ENCODE measurements at places on chromosomes 4 and X. TPM values are rescaled to one million over a fixed set of nuclear protein-coding genes. Genes with fewer than 3 reads are reported as not detected.

TMEM192 gene
- total RNA-seq, result 10.0 TPM

- DNase-seq, result no peak
- no peak overlapping the region for H3K4me3 ChIP-seq
- no peak overlapping the region for H3K27ac ChIP-seq
- no peaks in the 10 kb centered on the region for H3K4me1 ChIP-seq
Observed at GRCh38 chr4:52729586-52729985, 21.6 kb downstream of the ERVMER34-1 start.

VSIG1 gene
- not detected for total RNA-seq

GRCh38 chrX:49184294-49185281 is 1.6 kb downstream of the PRICKLE3 start:
- DNase-seq, result peak; percentile 79
- H3K27ac ChIP-seq, result peak overlapping the region; percentile 89

- H3K27me3 ChIP-seq, result no peaks in the 10 kb centered on the region
- DNase-seq, result no peak
- no peak overlapping the region for H3K4me3 ChIP-seq
Observed at GRCh38 chr4:147816382-147817254, 84.7 kb downstream of the ARHGAP10 start.

CCDC120 gene
- total RNA-seq, result 4.5 TPM

DNA sequence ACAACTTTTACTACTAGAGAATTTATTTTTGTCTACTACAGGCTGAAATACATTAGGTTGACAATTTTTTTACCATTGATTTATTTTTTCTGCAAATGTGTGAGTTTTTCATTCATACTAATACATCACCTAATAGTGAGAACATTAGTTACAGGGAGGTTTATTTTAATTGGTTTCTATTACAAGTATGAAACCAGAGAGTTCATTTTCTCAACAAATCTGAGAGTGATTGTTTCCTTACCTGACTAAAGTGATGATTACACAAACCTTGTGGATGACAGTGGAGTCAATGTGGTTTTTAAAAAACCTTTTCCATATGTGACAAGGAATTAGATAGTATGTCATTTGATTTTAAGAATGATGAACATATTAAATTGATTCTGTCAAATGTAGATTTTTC is 227.4 kb downstream of the PALLD start:
- H3K27ac ChIP-seq, result no peak overlapping the region
- H3K36me3 ChIP-seq, result peaks cover 4% of the 10 kb centered on the region
- no peak overlapping the region for H3K4me3 ChIP-seq

- H3K4me3 ChIP-seq, result no peak overlapping the region
- no peak overlapping the region for H3K27ac ChIP-seq
- H3K27me3 ChIP-seq, result no peaks in the 10 kb centered on the region
- H3K4me1 ChIP-seq, result peaks cover 21% of the 10 kb centered on the region
- H3K36me3 ChIP-seq, result peaks cover 1% of the 10 kb centered on the region
Observed at GRCh38 chrX:17680732-17681413, 56.4 kb upstream of the SCML1 start.

- H3K36me3 ChIP-seq, result no peaks in the 10 kb centered on the region
- peak overlapping the region; percentile 54 for H3K27ac ChIP-seq
- H3K4me3 ChIP-seq, result peak overlapping the region; percentile 7
- peaks cover 5% of the 10 kb centered on the region for H3K4me1 ChIP-seq
- peak; percentile 67 for DNase-seq
- no peaks in the 10 kb centered on the region for H3K27me3 ChIP-seq
Observed at GRCh38 chr4:5758741-5759140, 47.7 kb downstream of the EVC start.

PLP1 gene
- not detected for total RNA-seq

DNA sequence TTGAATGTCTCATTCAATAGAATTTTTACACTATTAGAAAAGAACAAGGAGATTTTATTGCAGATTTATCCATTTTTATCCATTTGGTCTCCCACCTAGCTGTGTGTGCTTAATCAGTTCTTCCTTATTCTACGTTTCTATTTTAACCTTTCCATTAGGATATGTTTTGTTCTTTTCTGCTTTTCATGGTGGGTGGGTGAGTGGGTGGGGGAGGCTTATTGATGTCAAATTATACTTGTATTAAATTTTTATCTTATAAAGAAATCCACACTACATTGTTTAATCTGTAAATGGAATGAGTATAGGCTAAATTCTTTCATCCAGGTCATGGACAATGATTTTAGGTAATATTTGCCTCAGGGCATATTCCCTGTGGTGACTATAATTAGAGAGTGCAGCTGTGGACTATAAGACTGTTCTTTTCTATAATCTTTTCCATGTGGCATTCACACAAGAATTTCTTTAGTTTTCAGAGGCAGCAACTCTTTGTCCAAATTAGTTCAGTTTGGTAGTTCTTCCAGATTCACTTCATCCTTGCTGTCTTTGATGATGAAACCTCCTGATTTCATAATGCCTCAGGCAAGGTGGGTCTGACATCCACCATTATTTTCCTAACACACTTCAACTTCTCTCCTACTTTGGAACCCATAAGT is 2451.8 kb downstream of the PCDH7 start:
- DNase-seq, result no peak
- H3K36me3 ChIP-seq, result no peaks in the 10 kb centered on the region
- no peak overlapping the region for H3K4me3 ChIP-seq
- H3K27me3 ChIP-seq, result no peaks in the 10 kb centered on the region
- no peak overlapping the region for H3K27ac ChIP-seq
- no peaks in the 10 kb centered on the region for H3K4me1 ChIP-seq

DNA sequence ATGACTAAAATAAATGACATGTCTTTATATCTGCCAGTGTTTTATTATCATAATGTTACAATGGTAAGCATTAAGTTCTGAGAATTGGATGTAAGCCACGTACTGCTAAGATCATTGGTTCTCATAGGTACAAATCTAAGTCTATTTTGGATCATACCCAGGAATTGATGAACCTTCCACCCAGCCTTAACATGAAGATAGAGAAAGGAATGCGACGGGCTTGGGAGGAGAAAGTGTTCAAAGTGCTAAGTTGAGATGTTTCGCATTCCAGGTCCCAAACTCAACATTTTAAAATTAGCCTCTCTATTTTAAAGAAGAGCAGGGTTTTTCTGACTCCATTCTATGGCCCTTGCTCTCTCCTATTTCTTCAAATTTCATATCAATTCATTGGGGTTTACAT is 54.9 kb upstream of the FRAS1 start:
- no peaks in the 10 kb centered on the region for H3K36me3 ChIP-seq
- H3K4me1 ChIP-seq, result no peaks in the 10 kb centered on the region
- H3K27ac ChIP-seq, result no peak overlapping the region

PCDH7 gene
- not detected for total RNA-seq

GRCh38 chr4:20474119-20474518 is 222.4 kb downstream of the SLIT2 start:
- H3K36me3 ChIP-seq, result no peaks in the 10 kb centered on the region
- H3K4me3 ChIP-seq, result no peak overlapping the region
- no peaks in the 10 kb centered on the region for H3K27me3 ChIP-seq
- no peak overlapping the region for H3K27ac ChIP-seq
- no peaks in the 10 kb centered on the region for H3K4me1 ChIP-seq

DNA sequence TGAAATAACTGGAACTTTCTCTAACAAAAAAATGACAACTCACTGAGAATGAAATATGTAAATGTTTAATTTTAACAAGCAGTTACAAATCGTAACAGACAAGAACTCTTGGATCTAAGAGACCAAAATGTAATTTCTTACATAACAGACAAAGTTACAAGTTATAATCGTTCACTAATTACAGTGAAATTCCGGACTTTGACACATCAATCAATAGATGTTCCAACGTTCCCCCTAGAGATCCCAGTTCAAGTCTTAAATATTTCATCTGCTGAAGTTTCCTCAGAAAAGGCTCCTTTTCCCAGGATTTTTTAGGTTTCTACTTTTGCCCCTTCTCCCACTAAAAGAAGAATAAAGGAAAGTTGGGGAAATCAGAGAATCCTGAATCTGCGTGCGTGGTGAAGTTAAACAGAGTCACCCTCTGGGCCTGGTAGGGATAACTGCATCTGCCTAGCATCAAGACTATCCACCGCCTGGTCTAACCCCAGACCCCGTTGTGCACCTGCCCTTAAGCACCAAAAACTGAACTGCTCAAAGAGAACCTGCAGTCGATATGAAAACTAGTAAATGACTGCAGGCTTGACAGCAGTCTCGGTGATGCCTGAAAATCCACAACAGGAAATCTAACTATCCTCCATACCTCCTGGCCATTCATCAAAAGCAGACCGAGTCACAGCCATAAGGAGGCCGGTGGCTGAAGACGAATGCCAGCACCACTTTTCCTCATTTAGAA is 2.3 kb downstream of the IRF2 start:
- H3K36me3 ChIP-seq, result peaks cover 40% of the 10 kb centered on the region
- no peaks in the 10 kb centered on the region for H3K27me3 ChIP-seq
- peak overlapping the region; percentile 89 for H3K27ac ChIP-seq
- peak; percentile 76 for DNase-seq
- H3K4me3 ChIP-seq, result peak overlapping the region; percentile 84

GRCh38 chr4:121726642-121727268 is 30.0 kb upstream of the ANXA5 start:
- peak; percentile 74 for DNase-seq
- H3K4me3 ChIP-seq, result no peak overlapping the region

DNA sequence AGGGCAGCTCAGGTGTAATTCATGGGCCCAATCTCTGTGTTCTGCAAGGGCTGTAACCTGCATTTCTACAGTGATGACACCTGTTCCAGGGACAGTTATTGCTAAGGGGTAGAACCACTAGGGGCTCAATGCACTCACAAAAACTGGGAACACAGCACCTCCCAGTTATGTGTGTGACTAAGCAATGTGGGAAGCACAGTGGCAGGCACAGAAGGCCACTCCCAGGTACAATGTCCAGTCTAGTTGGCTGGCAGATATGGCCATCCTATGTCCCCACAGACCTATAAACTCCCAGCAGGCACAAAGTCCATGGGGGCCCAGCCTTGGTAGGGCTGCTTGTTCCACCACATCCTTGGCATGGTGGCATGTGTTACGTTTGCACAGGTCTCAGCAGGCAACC is 25.7 kb downstream of the CXCL13 start:
- H3K27ac ChIP-seq, result no peak overlapping the region
- H3K4me3 ChIP-seq, result no peak overlapping the region
- H3K27me3 ChIP-seq, result no peaks in the 10 kb centered on the region
- H3K4me1 ChIP-seq, result peaks cover 14% of the 10 kb centered on the region

ASMT gene
- not detected for total RNA-seq

- no peak overlapping the region for H3K4me3 ChIP-seq
- peak; percentile 74 for DNase-seq
- H3K27me3 ChIP-seq, result peaks cover 20% of the 10 kb centered on the region
- no peaks in the 10 kb centered on the region for H3K4me1 ChIP-seq
- H3K27ac ChIP-seq, result no peak overlapping the region
Observed at GRCh38 chrX:21745756-21746155, 12.2 kb downstream of the SMPX start.

NLGN3 gene
- total RNA-seq, result 1.0 TPM

GRCh38 chr4:170193496-170193895 is 103.7 kb upstream of the AADAT start:
- no peaks in the 10 kb centered on the region for H3K4me1 ChIP-seq
- H3K4me3 ChIP-seq, result no peak overlapping the region
- no peaks in the 10 kb centered on the region for H3K36me3 ChIP-seq

DNA sequence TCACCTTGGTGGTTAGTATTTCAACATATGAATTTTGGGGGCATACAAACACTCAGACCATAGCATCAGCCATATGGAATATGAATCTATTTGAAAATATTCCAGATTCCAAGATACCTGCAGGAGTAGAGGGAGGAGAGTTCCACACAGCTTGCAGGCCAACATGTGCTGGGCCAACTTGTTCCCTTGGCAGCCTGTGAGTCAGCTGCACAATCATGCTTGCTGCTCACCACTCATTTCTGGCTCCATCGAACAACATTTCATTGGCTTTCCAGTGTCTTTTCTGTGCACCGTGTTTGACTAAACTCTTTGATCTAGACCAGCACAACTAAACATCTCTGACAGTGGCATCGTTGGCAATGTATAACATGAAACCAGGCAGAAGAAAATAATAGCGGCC is 282.5 kb upstream of the RASGEF1B start:
- peaks cover 2% of the 10 kb centered on the region for H3K4me1 ChIP-seq
- no peak for DNase-seq
- H3K27ac ChIP-seq, result no peak overlapping the region
- H3K36me3 ChIP-seq, result no peaks in the 10 kb centered on the region

GRCh38 chr4:24970635-24971034 is 57.8 kb upstream of the CCDC149 start:
- no peak overlapping the region for H3K27ac ChIP-seq
- DNase-seq, result no peak
- H3K27me3 ChIP-seq, result peaks cover 8% of the 10 kb centered on the region
- H3K4me1 ChIP-seq, result no peaks in the 10 kb centered on the region
- H3K36me3 ChIP-seq, result no peaks in the 10 kb centered on the region

DNA sequence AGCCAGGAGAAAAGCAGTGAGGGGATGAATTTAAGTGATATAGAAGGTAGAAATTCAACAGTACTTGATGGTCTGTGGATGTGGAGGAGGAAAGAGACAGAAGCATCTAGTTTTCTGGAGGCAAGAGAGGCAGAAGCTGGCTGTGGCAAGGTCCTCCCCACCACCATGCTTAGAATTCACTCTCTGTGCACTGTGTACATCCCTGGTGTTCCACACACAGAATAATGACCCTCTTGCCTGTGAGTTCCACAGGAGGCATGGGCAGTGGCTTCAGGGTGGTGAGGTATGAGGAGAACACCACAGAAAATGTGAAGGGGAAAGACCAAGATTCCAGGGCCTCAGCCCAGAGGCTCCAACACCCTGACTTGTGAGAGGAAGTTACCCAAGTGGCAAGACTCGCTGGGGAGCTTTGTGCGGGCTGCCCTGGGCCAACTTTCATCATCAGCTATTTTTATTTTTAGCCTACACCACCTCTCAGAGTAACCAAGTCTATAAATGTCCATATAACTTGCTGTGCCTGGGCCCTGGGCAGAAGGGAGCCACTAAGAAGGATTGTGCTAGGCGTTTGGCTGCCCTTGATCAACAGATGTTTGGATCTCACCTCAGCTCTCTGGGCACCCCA is 7.8 kb upstream of the INTS6L start:
- no peaks in the 10 kb centered on the region for H3K36me3 ChIP-seq
- DNase-seq, result no peak
- no peak overlapping the region for H3K27ac ChIP-seq
- no peaks in the 10 kb centered on the region for H3K4me1 ChIP-seq

GRCh38 chr4:55682295-55682694 is 46.2 kb upstream of the NMU start:
- H3K4me3 ChIP-seq, result no peak overlapping the region
- no peaks in the 10 kb centered on the region for H3K4me1 ChIP-seq
- no peak for DNase-seq

CT45A3 gene
- total RNA-seq, result not detected

DNA sequence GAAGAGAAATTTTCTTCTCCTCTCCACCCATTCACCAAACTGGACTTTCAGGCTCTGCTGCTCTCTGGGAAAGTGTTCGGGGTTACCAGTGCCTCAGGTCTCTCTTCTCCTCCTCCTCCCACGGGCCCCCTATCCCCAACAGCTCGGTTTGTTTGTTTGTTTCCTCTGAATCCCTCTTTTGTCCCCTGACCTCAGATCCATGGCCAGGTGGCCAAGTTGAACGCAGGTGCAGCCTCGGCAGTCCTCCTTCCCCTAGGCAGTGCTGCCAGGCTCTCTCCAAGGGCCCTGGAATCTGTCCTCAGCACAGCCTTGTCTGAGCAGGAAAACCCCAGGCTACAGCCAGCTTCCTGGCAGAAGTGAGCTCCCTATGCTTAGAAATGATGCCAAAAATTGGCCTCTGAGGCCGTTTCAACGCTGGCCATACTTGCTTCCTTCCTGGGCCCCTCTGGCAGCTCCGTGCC is 60.0 kb downstream of the FHDC1 start:
- no peak overlapping the region for H3K4me3 ChIP-seq
- H3K27me3 ChIP-seq, result no peaks in the 10 kb centered on the region
- no peaks in the 10 kb centered on the region for H3K36me3 ChIP-seq
- no peak overlapping the region for H3K27ac ChIP-seq
- no peak for DNase-seq
- no peaks in the 10 kb centered on the region for H3K4me1 ChIP-seq
